ENCODE measurements at places on chromosomes 16 and 17.

GRCh38 chr16:85867189-85867588 is 31.8 kb upstream of the IRF8 start:
- DNase-seq, result no peak

- DNase-seq, result no peak
Measured at GRCh38 chr17:50800196-50800700, 32.9 kb upstream of the ANKRD40CL start.

GRCh38 chr16:69905171-69905555 is 46.0 kb upstream of the CLEC18A start:
- no peak for DNase-seq

GRCh38 chr17:77492446-77493237 is 351.9 kb downstream of the SEC14L1 start:
- DNase-seq, result no peak

- no peak for DNase-seq
Measured at GRCh38 chr17:49928837-49929475, 40.0 kb upstream of the DLX4 start.

- DNase-seq, result no peak
Measured at GRCh38 chr17:21194703-21195102, 19.3 kb downstream of the TMEM11 start.

- DNase-seq, result no peak
Measured at GRCh38 chr17:57976594-57976993, 11.5 kb downstream of the VEZF1 start.

GRCh38 chr16:68416057-68417046 is 32.0 kb downstream of the SMPD3 start:
- no peak for DNase-seq

GRCh38 chr17:42180922-42181850 is at the start of gene KCNH4:
TSS of gene KCNH4 (minus strand) at chr17:42181142. CDS start at chr17:42180945, 197 bp downstream.
- no peak for DNase-seq

DNA sequence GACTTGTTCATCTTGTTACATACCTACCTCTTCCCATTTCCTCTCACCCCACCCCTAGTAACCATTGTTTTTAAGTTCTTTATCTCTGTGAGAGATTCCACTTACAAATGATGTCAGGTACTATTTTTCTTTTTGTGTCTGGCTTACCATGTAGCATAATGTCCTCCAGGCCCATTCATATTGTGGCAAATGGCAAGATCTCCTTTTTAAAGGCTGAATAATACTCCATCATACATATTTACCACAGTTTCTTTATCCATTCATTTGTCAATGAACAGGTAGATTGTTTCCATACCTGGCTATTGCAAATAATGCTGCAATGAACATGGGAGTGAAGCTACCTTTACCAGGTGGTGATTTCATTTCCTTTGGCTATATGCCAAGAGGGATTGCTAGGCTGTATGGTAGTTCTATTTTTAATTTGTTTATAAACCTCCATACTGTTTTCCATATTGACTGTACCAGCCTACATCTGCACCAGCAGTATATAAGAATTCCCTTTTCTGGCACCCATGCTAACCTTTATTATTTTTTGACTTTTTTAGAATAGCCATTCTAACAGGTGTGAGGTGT is 53.9 kb downstream of the NSRP1 start:
- no peak for DNase-seq

DNA sequence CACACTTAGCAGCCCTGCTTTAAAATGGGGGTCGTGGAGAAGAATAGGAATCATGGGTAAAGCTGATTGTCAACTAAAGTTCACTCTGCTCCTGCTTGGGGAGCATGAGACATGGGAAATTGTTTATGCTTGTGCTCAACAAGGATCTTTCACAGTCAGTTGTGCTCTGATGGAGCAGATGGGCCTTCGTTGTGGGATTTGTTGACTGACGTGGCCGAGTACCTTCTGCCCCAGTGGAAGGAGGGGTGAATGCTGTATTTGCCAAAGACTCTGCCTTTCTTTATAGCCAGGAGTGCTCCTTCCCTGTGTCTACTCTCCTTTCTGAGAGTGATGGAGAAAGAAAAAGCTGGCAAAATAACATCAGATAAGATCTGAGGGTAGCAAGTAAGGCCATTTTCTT is 11.4 kb downstream of the ARSG start:
- DNase-seq, result no peak

DNA sequence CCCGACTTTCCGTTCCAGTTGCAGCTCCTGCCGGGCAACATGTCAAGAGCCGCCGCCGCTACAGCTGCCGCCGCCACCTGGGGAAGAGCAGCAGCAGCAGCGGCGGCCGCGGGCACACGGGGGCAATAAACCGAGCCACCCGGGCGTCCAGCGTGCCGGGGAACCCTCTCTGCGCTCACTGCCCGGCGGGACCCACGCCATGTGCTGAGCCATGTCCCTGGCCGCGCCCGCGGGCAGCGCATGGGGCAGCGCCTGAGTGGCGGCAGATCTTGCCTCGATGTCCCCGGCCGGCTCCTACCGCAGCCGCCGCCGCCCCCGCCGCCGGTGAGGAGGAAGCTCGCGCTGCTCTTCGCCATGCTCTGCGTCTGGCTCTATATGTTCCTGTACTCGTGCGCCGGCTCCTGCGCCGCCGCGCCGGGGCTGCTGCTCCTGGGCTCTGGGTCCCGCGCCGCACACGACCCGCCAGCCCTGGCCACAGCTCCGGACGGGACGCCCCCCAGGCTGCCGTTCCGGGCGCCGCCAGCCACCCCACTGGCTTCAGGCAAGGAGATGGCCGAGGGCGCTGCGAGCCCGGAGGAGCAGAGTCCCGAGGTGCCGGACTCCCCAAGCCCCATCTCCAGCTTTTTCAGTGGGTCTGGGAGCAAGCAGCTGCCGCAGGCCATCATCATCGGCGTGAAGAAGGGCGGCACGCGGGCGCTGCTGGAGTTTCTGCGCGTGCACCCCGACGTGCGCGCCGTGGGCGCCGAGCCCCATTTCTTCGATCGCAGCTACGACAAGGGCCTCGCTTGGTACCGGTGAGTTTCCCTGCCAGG is 604 bp downstream of the HS3ST3B1 start:
- no peak for DNase-seq

DNA sequence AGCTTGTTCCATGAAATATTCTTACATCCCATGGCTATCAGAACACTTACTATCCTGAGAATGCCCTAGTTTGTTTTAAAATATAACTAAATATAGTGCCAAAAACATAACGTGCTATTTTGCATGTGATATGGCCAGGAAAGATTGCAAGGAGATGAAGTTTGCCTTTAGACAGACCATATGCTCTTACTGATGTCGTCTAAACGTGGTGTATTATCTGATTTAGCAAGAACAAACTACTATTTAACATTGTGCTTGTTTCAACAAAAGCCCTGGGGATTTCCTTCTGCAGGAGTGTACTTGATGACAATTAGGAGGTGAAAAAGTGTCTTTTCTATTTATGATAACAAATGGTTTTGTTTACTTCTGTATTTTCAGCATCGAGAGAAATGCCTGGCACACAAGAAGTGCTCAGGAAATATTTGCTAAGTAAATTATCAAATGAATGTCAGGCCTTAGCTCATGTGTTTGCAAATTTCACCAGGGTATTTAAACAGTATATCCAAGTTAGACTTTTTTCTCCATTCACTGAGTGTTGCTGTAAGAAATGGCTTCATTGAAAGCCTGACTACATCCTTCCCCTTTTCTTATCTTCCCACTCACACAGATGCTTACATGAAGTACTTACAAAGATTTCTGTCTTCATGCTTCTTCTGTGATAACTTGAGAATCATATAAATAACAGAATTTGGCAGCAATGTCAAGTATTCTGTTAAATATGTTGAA is 1033.6 kb downstream of the CDH8 start:
- no peak for DNase-seq

- no peak for DNase-seq
Measured at GRCh38 chr17:35614810-35615209, 27.7 kb downstream of the AP2B1 start.

- no peak for DNase-seq
Measured at GRCh38 chr16:16143038-16143763, 80.1 kb downstream of the ABCC6 start.

GRCh38 chr17:66432411-66432957 is 130.1 kb downstream of the PRKCA start:
- no peak for DNase-seq

DNA sequence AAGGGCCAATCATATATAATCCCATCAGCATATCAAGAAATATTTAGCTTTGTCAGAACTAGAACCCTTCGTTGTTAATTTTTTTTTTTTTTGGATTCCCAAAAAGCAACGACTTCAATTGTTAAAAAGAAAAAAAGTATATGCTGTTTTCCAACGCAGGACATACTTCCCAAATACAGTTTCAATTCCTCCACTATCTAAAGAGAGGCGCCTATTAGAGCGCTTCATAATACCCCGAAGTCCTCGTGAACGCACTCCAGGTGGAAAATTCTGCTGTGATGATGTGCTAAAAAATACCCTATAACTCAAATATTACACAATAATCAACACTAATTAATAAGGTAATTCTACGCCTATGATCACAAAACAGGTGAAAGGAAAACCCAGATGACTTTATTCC is 20.8 kb downstream of the GNA13 start:
- DNase-seq, result no peak

- DNase-seq, result no peak
Measured at GRCh38 chr16:52499060-52499440, 47.9 kb downstream of the TOX3 start.

- no peak for DNase-seq
Measured at GRCh38 chr16:74752258-74752657, 22.4 kb downstream of the FA2H start.

- no peak for DNase-seq
Measured at GRCh38 chr17:69900101-69900500, 174.9 kb upstream of the KCNJ16 start.

DNA sequence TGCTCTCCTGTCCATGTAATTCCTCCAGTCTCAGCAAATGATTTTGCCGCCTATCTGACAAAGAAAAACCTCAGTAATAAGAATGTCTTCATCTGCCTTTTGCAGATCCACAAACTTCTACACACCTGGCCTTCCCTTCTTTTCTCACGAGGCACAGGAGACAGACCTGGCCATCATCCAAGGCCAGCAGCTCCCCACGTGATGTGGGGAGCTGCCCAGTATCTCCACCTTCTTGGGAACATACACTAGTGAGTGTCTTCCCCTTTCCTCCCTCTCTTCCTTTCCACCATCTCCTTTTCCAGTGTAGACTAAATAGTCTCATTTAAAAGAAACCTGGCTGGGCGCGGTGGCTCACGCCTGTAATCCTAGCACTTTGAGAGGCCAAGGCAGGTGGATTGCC is 274.4 kb downstream of the CEP112 start:
- DNase-seq, result no peak

DNA sequence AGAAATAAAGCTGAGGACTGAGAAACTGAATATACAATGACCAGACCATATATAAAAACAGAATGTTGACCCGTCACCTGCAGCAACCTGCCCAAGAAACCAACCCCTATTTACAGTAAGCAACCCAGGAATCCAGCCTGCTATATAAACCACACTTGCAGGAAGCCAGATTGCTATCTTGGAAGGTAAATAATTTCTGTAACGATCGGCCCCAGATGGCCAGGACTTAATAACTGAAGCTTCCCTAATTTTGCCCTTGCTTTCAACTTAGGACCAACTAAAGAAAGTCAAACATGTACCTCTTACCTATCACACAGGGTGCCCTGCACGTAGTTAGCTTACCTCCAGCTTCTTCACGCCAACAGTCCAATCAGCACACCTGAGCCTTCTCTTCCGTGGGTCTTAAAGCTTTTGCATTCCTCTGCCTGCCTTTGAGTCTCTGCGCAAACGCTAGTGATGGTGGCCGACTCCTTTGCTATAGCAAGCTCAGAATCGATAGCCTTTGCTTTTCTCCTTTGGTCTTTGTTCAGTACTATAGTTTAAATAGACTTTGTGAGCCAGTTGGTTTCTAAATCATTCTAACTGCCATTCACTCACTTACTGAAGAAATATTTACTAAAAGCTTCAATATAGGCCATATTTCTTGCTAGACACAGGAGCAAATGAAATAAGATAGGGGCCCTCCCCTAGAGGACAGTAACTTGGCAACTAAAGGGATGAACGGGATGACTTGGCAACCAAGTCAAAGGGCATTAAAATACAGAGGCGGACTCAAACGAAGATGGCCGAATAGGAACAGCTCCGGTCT is 31.3 kb downstream of the MPHOSPH6 start:
- DNase-seq, result no peak

GRCh38 chr16:19151310-19151709 is 16.7 kb upstream of the SYT17 start:
- DNase-seq, result no peak

DNA sequence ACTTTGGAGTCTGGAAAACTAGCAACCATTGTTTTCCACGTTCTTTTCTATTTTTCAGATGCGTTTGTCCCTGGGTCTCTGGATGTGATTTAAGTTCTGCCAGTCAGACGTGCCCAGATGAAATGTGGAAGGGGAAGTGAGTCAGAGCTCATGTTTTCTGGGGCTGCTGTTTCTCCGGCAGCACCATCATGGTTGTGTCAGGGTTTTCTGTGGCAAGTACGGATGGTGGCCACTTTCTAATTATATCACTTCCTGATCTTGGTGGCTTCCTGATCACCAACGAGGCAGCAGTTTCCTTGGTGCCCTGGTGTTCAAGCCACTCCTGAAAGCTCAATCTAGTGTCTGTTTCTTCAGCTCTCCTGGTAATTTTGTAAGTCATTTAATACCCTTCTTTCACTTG is 31.4 kb upstream of the PMFBP1 start:
- DNase-seq, result no peak

- DNase-seq, result no peak
Measured at GRCh38 chr17:60749050-60749449, 71.4 kb downstream of the BCAS3 start.

- no peak for DNase-seq
Measured at GRCh38 chr16:16080465-16081065, 131.1 kb downstream of the ABCC1 start.

- DNase-seq, result peak; percentile 29
Measured at GRCh38 chr16:77807-78443, at the start of gene MPG. TSS of gene MPG (plus strand) at chr16:78225. CDS start at chr16:78310, 85 bp downstream.

DNA sequence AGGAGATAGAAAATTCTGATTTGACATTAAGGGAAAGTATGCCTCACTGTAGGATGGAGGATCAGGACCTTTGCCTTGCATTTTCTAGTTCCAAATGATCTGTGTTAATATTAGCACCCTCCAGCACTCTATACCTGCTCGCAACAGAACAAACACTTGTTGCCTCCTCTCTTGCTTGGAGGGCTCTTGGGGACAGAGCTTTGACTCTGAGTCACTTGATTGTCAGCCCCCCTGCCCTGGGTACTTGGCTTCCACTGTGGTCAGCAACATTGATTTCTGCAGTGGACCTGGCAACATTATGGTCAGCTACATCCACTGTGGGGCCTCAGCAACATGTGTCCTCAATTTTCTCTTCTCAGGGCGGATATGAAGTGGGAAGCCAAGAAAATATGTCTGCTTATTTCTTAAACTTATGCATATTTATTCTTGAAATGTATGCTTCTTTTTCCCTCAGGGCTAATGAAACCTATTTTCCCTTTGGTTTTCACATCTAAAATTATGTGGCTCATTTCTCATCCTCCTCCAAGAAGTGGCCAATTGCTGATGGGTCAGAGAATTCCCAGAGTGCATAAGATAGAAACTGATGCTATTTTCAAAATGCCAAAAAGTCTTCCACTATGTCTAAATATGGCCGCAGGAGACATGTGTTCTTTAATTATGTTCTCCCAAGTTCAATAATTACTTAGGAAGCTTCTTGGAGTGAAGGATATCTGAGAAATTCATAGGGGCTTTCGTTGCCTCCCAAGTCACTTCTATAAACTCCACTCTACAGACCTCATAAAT is 94.6 kb upstream of the SMIM36 start:
- no peak for DNase-seq

All from GOT3 (cell line).